Mesenteric fat pad (tissue), 1 donor: ENCODE measurements at places on chromosomes 3 and 15.

- DNase-seq = no peak
These were observed 40.1 kb downstream of the CDCP1 start for GRCh38 chr3:45105855-45106671.

DNA sequence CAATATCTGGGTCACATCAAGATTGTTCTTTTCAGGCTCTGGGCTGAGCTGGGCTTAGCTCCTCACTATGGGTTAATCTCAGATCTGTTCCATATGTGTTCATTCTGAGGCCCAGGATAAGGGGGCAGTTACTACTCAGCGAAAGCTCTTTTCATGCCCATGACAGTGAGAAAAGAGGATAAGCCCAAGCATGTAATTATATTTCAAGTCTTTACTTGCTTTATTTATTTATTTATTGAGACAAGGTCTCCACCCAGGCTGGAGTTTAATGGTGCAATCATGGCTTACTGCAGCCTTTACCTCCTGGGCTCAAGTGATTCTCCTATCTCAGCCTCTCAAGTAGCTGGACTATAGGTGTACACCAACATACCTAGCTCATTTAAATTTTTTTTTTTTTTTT is 44.7 kb upstream of the SELENOK start:
- no peak for DNase-seq

DNA sequence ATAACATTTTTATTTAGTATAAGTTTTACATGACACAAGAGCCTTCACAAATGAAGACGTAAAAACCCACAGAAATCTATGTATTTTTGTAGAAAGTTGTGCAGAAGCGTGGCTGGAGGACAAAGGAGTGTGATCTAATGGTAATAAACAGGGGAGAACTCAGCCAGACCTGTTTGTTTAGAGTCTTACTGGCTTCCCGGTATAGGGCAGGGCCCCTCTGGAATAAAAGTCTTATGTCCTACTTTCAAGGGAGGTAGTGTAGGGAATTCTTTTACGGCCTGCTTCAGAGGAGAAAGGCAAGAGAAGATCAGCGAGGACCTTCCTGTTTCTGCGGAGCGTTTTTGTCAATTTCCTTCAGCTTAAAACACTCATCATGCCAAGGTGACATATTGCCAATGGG is 103.6 kb downstream of the TGFBR2 start:
- DNase-seq = no peak

DNA sequence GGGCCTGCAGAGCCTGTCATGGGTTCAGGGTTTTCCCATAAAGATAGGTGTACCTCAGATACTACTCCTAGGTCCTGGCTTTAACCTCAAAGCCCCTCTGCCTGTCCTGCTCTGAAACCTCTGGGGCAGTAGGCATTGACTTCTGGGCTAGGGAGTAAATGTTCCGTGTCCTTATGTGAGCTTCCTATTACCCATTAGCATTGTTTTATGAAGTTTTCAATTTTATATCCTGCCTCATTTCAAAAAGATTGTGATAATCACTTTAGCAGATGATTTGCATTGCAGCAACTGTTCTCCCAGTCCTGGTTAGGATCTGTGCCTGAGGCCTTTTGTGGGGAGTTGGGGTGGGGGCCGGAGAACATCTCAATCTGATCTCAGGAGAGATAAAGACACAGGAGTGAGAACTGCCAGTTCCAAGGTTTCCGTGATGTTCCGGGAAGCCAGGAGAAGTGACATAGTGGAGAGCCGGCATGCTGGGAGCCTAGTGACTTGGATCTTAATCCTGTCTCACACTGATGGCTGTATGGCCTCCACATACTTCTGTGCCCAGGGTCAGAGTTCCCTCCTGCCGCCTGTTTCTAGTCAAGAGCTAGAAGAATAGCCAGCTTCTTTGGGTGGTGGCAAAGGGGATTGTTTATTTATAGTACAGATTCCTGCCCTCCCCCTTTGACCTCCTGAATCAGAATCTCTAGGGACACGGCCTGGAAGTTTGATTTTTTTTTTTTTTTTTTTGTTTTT is 10.6 kb downstream of the TPM1 start:
- no peak for DNase-seq

GRCh38 chr3:138136201-138136600 is 4.0 kb upstream of the A4GNT start:
- no peak for DNase-seq

- DNase-seq = no peak
These were observed 346.2 kb upstream of the ZNF717 start for GRCh38 chr3:76131396-76132153.
